Smooth muscle cell of trachea (primary cell): ENCODE measurements at places on chromosomes 6 and 20. TPM values are rescaled to one million over a fixed set of nuclear protein-coding genes. Genes with fewer than 3 reads are reported as not detected.

Gene ADGRF5
- total RNA-seq, result under 0.01 and 0.15 TPM in 2 replicates

Gene RIPPLY2
- 0.29 and 0.66 TPM in 2 replicates for total RNA-seq

Gene GSTA2
- not detected in 2 replicates for total RNA-seq

Gene TBP
- 8.9 and 11.2 TPM in 2 replicates for total RNA-seq

Gene L3MBTL1
- total RNA-seq, result 6.5 and 10.4 TPM in 2 replicates

Gene DEK
- 64.7 and 144 TPM in 2 replicates for total RNA-seq

Gene PARD6B
- 0.44 and 0.66 TPM in 2 replicates for total RNA-seq

Gene AVP
- total RNA-seq, result not detected in 2 replicates

Gene VSX1
- total RNA-seq, result not detected in 2 replicates

Gene DUSP15
- 0.33 TPM in 1 of 2 replicates, not detected in the other for total RNA-seq

Gene COX4I2
- not detected in 2 replicates for total RNA-seq

Gene LINC00237
- not detected in 2 replicates for total RNA-seq

Gene BMP5
- total RNA-seq, result 0.17 and 1.0 TPM in 2 replicates

Gene GNAS-AS1
- 1.2 and 1.3 TPM in 2 replicates for total RNA-seq

Gene TCP11
- 0.15 TPM in 1 of 2 replicates, not detected in the other for total RNA-seq

Gene SLC22A16
- total RNA-seq, result 0.15 TPM in 1 of 2 replicates, not detected in the other

Gene CALHM5
- total RNA-seq, result 5.5 and 6.3 TPM in 2 replicates

Gene OR2J3
- total RNA-seq, result not detected in 2 replicates

Gene RIPOR2
- total RNA-seq, result 0.15 and 0.83 TPM in 2 replicates

Gene TNNC2
- total RNA-seq, result 1.0 and 2.2 TPM in 2 replicates

Gene POLR1H
- total RNA-seq, result 25.0 and 29.2 TPM in 2 replicates

Gene TREM2
- 0.33 and 0.44 TPM in 2 replicates for total RNA-seq

Gene GABRR1
- total RNA-seq, result not detected in 2 replicates

Gene GSTA3
- total RNA-seq, result not detected in 2 replicates

Gene CRISP3
- not detected in 2 replicates for total RNA-seq

Gene TRIM31
- not detected in 2 replicates for total RNA-seq

Gene CRISP2
- not detected in 2 replicates for total RNA-seq

Gene PROCR
- 36.4 and 49.1 TPM in 2 replicates for total RNA-seq
